ENCODE measurements at places on chromosomes 11 and 22.

- DNase-seq: no peak
Measured at GRCh38 chr22:39179841-39180335, 27.4 kb upstream of the CBX7 start.

GRCh38 chr11:100525635-100526034, 161.5 kb upstream of the ARHGAP42 start:
- DNase-seq: no peak

- peak; percentile 18 for DNase-seq
Measured at GRCh38 chr11:83241291-83241946, 44.7 kb downstream of the CCDC90B start.

GRCh38 chr22:46350121-46350520, 14.6 kb downstream of the TRMU start:
- DNase-seq: no peak

DNA sequence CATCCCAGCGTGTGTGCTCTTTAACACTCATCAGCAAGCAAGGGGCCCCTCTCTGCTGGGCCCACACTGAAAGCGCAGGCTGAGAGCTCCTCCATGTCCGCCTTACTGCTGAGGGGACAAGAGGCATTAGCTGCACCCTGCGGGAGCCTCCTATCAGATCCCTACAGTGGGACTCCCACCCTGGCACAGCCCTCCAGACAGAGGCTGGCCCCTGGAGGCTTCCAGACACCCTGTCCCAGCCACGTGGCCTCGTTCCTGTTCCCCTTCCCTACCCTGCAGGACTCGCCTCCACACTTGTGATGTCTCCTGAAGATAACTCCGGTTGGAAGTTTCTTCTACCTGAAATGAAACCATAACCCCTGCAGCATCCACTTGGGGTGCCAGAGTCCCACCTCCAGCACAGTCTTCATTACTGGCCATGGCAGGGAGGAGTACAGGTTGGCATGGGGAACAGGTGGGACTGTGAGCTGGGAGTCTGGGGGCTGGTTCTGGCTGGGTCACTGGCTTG, 5.0 kb upstream of the SH3BP1 start:
- DNase-seq: no peak

DNA sequence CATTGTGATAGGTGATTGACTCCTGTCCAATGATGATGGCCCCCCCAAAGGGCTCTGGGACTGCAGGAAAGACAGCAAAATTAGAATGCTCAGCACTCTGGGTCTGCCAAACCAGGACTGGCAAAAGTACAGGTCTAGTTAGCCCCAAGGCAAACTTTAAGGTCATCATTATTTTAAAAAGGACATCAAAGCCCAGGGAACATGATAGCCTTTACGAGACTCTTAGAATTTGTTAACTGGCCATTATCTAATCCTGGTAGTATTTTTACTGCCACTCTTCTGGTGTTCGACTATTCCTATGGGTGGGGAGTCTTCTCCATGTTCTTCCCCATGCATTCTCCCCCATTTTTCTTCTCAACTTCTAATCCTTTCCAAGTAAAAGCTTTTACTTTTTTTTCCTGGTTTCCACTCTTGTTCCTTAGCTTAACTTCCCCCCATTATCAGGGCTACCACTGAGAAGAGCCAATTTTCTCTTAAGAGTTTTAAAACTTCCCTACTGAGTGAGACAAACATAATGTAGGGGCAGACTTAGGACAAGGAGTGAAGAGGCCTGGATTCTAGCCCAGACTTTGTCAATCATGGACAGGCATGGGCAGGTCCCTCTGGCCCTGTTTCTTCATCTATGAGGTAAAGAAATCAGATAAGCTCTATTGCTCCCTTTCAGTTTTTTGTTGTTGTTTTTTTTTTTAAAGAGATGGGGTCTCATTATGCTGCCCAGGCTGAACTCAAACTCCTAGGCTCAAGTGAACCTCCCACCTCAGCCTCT, 7.1 kb downstream of the DDB1 start:
- DNase-seq: no peak

GRCh38 chr11:48002561-48002960, 22.2 kb downstream of the PTPRJ start:
- DNase-seq: no peak

GRCh38 chr22:46846150-46846831, 83.8 kb downstream of the TBC1D22A start:
- DNase-seq: no peak

DNA sequence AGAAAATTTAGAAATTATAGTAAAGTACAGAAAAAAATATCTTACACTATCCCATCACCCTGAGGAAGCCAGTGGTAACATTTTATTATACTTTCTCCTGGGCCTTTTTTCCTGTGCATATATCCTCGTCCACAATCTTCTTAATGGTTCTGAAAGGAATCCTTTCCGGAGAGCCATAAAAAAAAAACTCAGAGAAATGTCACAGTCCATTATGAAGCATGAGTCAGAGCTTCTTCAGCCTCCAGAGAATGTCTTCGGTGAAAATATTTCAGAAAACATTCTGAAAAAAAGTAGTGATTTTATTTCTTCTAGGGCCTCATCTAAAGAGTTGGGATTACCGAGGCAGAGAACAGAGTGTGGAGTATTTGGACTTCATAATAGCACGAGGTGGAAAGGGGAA, 163.4 kb downstream of the INSC start:
- no peak for DNase-seq

DNA sequence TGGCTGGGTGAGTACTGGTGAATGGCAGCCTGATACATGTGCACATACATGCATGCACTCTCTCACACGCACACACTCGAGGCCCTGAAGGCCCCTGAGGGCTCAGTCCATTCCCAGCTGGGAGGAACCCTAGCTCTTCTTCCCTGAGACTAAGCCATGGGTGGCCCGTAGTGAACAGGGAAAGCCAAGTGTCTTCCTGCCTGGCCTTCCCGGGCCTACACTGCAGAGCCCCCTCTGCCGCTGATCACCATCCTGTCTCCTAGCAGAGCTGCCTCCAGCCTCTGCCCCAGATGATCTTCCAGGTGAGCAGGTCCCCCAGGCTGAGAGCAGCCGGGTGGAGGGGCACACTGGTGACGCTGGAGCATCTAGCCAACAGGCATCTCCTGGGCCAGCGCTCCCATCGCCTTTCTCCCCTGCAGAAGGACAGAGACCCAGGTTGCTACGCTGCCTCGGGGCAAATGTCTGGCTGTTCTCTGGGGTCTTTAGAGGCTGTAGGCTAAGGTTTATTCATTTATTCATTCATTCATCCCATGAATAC, 57.3 kb downstream of the CD82 start:
- DNase-seq: no peak
